Activated naive CD4-positive, alpha-beta T cell treated with anti-CD3 and anti-CD28 coated beads, Interleukin-2, amount 50 U/mL, for 72 hours (primary cell): ENCODE measurements at places on chromosomes 5 and 9.

DNA sequence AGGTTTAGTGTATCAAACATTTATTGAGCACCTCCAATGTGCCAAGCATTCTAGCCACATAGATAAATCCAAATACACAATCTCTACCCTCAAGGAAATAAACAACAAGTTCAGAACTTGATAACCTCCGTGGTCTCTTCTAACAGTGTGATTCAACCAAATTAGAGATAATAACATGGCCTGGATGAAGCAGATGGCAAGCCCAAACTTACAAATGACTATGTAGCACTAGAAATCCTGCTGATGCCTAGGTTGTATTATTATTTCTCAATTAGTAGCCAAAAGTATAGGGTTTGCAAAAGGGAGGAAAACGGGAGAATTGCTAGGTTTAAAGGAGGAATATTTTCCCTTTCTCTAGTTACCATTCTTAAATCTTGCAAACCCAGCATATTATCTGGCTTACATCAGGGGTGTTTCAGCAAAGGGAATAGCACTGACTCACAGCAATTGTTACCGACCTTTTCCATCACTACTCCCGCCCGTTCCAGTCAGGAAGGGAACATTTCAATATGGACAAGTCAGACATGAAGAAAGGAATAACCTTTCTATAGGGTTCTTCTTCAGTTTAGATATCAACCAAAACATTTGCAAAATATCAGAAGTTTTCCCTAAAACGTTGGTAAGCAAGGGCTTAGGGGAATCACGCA lies 2.3 kb downstream of the DPYSL3 start:
- DNase-seq = no peak

DNA sequence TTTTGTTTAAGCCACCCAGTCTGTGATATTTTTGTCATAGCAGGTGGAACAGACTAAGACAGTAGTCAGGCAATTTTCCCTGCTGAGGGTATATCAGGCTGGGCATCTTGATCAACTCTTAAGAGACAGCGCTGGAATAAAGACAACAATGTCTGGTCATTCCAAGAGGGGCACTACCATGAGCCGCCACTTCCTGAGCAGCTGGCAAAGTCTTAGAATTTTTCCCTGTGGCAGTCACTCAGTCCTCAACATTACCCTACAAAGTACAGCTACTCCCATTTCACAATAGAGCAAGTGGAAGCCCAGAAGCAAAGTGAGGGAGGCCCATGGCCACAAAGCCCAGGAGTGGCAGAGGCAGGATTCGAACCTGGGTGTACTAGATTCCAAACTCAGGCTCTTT lies 74.8 kb downstream of the SH3PXD2B start:
- no peak for DNase-seq

GRCh38 chr5:421901-422300 lies 21.1 kb upstream of the EXOC3 start:
- peak; percentile 35 for DNase-seq

DNA sequence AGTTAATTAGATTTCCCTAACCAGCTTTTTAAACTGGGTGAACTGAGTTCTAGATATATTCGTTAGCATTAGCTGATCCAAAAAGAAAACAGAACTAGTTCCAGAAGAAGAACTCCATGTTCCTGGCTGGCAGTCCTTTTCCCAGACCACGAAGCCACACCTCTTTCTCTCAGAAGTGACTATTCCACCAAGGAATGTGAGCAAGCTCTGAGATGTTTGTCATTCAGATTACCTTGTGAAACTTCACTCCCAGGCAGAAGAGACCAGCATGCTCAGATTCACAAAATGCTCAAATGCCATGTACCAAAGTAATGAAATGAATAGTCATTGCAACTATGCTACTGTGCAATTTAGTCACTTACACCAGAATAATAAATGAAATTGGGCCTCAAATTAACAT lies 4.4 kb upstream of the SSBP2 start:
- no peak for DNase-seq

GRCh38 chr9:5479994-5480694 lies 29.8 kb downstream of the CD274 start:
- DNase-seq = no peak

GRCh38 chr5:157290156-157290980 lies 24.4 kb downstream of the CYFIP2 start:
- DNase-seq = no peak
